Bronchial smooth muscle cell (primary cell): ENCODE measurements at places on chromosomes 11 and 22. TPM values are rescaled to one million over a fixed set of nuclear protein-coding genes. Genes with fewer than 3 reads are reported as not detected.

Gene GGT1
- 0.69 and 0.95 TPM in 2 replicates for total RNA-seq

Gene GUCY1A2
- under 0.01 TPM in 1 of 2 replicates, not detected in the other for total RNA-seq

Gene CASP12
- 0.47 TPM in 1 of 2 replicates, not detected in the other for total RNA-seq

Gene SLC5A4
- total RNA-seq, result not detected in 2 replicates

Gene BATF2
- 0.26 and 0.63 TPM in 2 replicates for total RNA-seq
